ENCODE measurements at places on chromosomes 12 and 14.

GRCh38 chr14:22380571-22381407 is 208.2 kb downstream of the DAD1 start:
- DNase-seq, result no peak

DNA sequence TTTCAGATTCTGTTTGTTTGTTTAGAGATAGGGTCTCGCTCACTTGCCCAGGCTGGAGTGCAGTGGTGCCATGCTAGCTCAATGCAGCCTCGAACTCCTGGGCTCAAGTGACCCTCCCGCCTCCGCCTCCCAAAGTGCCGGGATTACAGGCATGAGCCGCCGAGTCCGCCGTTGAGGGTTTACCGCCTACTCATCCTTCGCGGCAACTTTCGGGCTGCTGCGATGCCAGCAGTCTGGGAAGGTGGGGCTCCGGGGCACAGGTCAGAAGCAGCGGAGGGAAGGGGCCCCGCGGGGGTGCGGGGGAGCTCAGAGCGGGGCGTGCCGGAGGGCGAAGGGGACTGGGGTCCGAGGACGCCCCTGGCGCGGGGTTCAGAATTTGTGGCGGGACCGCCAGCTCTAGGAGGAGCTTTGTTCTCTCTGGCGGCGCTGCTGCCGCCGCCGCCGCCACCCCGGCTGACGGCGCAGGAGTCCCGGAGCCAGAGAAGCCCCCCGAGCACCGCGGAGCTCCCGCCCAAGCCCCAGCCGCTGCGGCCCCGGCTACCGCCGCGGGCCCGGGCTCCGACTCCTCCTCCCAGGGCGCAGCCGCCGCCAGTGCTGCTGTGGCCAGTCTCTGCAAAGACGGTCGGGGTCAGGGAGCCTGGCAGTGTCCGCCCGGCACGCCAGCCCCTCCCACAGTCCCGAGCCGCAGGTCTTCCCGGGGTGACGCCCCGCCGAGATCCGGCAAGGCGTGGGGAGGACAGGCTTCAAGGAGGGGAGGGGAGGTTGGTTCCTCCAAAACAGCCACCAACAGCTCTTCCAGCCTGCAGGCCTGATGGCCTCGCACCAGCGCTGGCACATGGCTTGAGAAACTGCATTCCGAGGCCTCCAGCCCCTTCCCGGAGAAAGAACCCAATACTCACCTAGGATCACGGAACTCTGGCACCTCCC is 10.9 kb upstream of the KRT77 start:
- no peak for DNase-seq

- no peak for DNase-seq
Observed at GRCh38 chr14:72706485-72706884, 187.4 kb downstream of the DPF3 start.

DNA sequence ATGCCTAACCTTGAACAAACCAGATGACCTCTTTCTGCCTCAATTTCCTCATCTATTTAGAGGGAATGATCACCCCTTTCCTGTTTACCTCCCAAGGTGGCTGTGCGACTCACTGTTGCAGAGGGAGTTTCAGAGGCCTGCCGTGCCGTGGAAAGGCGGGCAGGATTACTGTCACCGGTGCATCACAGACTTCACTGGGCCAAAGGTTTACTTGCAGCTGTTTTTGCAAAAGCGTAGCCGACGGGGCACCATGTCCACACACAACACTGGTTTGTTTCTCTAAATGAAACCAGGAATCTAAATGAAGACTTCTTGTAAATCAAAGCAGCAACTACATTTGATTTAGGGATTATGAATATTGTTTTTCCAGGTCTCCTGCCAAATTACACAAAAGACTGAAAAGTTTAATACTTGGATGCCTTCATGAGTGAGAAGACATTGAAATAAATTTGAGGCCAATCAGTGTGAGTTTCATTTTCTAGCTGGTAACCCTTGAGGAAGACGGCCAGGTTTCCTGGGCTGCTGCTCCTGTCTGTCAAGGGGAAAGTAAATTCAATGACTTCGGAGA is 696.1 kb upstream of the TMEM132C start:
- peak; percentile 62 for DNase-seq

DNA sequence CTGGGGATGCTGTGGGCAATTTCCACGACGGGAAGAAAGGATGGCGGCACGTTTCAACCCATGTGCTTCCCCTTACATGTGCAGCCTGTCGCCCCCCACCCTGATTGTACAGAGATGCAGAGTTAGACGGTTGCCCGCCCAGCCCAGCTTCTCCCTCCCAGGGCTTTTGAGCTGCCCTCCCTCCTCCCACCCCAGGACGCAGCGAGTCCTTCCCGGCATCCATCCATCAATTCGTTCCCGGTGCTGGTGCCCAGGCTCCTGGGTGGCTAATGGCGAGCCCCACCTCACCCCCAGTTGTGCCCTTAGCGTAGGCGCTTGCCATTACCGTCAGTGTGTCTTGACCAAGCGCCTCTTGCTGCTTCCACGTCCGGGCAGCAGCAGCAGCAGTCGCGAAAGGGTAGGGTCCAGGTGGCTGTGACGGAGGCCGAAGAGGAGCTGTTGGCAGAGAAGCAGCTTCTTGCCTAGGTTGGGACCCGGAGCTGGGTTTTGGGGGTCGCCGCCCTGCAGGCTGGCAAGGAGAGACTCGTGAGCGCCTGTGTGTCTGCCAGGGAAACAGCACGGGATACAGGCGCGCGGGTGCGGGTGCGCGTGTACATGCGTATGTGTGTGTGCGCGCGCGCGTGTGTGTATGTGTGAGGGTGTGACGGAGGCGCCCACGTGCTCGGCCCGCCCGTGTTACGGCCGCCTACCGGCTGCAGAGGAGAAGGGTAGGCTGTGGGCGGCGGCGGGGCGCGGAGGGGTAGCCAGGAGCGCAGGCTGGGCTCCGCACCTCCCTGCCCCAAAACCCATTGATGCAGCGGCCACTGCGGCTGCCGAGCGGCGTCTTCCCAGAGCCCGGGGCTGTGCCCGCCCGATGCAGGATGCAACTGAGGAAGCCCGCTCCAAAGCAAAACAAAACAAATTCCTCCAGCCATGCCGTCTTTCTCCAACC is at the start of gene SLC6A15:
Gene SLC6A15, minus strand, starts transcription at position 602 of the 931 bp plus-strand sequence. CDS start 20,679 bp downstream, outside the sequence.
- peak; percentile 92 for DNase-seq

DNA sequence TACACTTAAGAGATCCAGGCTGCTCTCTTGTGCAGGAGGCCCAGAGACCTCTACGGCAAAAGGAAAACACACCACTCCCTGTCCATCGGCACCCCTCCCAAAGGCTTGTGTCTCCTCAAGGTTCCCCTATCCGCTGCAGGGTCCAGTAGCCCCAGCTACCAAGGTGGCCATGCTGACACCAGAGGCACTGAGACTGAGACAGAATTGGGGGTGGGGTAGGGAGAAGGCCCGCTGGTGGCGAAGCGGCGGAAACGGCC is 590 bp downstream of the DDIT3 start:
- no peak for DNase-seq

GRCh38 chr12:124682425-124683151 is 115.2 kb upstream of the NCOR2 start:
- no peak for DNase-seq

GRCh38 chr14:100524233-100524932 is 62.8 kb downstream of the BEGAIN start:
- no peak for DNase-seq

- peak; percentile 63 for DNase-seq
Observed at GRCh38 chr12:68483592-68484383, 126.9 kb upstream of the RAP1B start.

GRCh38 chr14:105493921-105494605 is 3.0 kb downstream of the TEDC1 start:
- no peak for DNase-seq
